ENCODE measurements at places on chromosomes 1 and 21.
A peak's percentile ranks its signal among the peaks of the same experiment; 100 is the strongest.

- DNase-seq: peak; percentile 86
Observed at GRCh38 chr21:44065428-44065827, 41.8 kb upstream of the PWP2 start.

- DNase-seq: no peak
Observed at GRCh38 chr1:82598337-82598736, 797.6 kb downstream of the ADGRL2 start.

- DNase-seq: no peak
Observed at GRCh38 chr1:204080163-204080903, 7.4 kb downstream of the SOX13 start.

GRCh38 chr21:27023186-27023585 is 56.3 kb upstream of the ADAMTS5 start:
- DNase-seq: no peak

DNA sequence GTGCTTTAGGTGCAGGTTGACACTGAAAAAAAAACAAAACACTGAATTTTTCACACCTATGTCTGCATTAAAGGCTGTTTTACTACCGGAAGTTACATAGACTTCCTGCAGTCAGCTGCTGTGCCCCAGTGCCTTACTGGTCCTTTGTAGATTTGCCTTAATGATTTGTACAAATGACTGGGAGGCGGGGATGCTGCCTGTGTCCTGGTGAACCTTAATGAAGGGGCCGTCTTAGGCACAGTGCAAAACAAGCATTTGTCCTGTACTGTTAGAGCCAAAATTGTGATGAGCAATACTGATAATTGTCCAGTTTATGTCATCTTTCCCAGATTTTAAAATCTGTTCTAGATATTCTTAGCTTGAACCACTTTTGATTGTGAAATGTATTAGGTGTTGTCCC is 90.9 kb upstream of the PGD start:
- peak; percentile 16 for DNase-seq

DNA sequence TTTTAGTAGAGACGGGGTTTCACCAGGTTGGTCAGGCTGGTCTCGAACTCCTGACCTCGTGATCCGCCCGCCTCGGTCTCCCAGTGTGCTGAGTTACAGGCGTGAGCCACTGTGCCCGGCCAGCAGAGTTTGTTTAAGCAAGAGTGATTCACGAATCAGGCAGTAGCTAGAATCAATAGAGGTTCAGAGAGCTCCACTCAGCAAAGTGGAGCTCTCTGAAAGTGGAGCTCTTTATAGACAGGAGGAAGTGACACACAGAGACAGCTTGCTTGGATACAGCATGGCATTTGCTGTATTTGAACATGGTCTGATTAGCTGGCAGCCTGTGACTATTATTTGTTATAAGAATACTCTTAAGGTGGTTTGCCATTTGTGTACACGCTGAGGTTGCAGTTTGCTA is 27.1 kb upstream of the CD34 start:
- no peak for DNase-seq

- DNase-seq: no peak
Observed at GRCh38 chr1:207407655-207408260, 46.4 kb upstream of the CR2 start.

DNA sequence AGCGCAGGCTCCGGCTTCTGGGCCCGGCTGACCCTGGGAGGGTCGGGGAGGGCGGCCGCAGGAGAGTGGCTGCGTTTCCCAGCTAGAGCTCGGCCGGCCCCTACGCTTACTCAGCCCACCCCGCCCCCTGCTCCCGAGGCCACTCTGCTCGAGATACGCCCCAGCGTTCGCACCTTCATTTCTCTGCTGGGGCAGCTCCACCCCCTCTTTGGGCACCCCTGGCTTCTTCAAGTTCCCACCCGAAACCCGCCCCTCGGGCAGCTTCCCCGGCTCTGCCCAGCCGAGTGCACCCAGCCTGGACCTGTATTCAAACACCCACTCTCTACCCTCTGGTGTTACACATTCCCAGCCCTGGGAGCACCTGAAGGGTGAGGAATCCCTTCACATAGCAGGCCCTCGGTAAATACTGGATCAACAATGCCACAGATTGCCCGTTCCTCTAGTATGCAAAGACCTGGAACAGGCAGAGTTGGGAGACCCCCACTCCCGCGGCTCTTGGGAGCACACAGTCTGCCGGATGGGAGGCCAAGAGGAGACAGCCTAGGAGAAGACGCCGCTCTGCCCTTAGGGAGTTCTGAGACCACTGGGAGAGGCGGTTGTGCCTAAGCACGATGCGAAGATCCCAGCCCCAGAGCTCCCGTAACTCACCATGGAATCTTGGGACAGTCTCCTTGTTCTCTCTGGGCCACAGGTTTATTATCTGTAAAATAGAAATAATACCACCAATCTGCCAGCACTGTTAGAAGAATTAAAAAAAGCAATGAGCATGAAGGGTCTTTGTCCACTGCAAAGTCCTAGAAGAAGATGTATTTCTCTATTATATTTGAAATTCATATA is 566 bp upstream of the PAQR7 start:
- no peak for DNase-seq

DNA sequence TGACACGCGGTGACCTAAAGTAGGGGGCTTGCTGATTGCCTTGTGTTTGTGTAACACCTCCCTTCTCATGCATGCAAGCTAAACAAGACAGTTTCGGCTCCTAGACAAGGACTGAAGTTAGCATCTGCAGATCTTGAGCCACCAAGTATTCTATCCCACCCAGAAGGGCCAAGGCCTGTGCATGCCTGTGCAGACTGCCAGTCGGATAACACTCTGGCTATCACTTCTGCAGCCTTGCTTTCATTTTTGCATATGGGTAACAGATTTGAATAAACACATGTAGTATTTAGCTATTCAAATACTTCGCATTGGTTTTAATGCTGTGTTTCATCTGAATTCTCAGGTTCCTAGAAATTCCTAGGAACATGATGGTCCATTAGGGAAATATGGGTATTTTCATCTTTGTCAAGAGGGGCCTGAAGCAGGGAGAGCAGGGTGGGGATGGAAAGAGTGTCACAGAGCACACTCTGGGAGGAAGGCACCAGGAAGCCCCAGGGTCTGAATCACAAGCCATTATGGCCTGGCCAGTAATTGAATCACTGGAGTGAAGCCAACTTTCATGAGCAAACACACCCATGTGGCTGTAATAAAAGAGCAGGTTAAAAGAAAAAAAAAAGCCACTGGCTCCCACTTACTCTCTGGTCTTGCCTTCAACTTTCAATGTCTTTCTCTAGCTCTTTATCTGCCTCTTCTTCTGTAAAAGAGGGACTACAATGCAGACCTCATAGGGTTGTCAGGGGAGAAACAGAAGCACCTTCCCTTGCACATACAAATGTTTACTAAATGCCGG is 28.3 kb downstream of the GADD45A start:
- no peak for DNase-seq

DNA sequence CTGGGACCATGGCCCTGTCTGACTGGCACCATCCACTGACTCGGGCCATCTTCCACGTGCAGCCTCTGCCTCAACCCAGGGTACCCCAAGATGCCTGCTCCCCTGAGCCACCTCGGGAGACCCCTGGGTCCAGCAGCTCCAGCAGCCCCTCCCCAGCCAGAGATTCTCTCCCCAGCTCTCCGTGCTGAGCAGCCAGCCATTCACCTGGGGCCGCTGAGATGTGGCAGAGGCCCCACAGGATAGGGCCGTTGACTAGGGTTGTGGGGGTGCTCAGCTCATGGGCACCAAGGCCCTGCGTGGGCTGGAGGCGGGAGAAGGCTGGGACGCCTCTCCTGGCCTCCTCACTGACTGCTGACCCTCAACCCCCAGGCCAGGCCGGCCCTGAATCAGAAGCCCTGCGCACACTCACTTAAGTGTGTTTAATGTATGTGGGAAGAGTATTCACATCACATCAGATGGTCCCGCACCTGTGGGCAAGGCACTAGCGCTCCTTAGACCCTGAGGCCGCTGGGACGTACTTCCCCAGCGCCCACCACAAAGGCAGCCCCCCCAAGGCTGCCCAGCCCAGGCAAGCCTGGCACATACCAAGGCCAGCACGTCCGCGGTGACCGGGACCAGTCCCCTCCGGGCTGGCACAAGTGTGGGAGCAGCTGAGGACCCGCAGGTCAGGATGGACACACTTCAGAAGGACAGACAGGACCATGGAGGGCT is 27.8 kb downstream of the SLC19A1 start:
- no peak for DNase-seq

DNA sequence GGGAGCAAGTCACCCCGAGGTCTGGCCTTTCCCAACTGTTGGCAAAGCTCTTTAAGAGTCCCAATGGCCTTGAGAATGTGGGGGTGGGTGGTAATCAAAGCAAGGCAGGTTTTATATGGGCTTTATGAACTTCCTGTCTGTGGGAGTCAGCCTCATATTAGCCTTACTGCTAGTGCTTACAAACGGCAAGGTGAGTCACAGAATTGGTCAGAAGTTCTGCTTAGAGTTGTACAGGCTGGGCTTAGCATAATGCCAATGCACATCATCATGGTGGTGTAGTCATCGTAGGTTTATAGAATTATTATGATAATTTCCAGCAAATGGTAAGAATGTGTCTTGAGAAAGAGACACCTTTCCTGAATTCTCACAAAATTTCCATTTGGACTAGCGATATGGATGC is 192.7 kb upstream of the KIAA0040 start:
- no peak for DNase-seq

- DNase-seq: no peak
Observed at GRCh38 chr1:243482141-243483022, 226.5 kb downstream of the SDCCAG8 start.

DNA sequence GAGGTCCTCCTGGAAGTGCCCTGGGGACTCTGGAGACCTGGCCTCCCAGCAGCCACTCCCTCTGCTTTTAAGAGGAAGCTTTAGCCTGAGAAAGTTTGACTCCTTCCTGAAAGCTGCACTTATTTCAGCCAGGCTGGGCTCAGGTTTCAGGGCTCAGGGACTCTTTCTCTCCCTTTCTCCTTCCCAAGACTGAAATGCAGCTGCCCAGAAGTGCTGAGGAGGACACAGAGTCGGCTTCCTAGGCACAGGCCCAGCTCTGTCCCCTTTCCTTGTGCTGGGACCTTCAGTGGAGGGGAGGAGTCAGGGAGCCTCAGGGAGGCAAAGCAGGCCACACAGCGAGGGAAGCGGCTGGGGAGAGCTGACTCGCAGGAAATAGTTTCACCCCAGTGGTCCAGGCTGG is 137.3 kb downstream of the NAV1 start:
- no peak for DNase-seq

GRCh38 chr1:37673920-37674319 is 18.4 kb upstream of the CDCA8 start:
- DNase-seq: peak; percentile 33

DNA sequence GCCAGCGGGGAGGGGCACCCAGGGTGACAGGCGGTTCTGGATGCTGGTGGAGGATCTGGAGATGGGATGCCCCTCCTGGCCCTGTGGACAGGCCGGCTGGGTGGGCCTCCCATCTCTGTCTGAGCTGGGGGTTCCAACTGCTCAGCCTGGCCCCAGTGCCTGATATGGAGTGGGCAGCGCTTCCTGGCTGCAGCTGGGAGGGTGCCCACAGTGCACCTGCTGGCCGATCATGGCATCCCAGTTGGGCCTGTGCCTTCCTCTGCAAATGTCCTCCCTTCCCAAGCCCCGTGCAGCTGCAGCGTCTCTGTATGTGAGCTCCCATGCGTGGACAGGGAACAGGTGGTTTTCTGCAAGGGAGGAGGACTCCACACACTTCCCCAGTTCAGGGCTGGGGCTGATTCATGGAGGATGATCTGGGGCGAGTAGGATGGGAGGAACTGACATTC is 2.1 kb downstream of the PFKL start:
- no peak for DNase-seq

GRCh38 chr1:221704306-221704705 is 37.6 kb downstream of the DUSP10 start:
- no peak for DNase-seq

DNA sequence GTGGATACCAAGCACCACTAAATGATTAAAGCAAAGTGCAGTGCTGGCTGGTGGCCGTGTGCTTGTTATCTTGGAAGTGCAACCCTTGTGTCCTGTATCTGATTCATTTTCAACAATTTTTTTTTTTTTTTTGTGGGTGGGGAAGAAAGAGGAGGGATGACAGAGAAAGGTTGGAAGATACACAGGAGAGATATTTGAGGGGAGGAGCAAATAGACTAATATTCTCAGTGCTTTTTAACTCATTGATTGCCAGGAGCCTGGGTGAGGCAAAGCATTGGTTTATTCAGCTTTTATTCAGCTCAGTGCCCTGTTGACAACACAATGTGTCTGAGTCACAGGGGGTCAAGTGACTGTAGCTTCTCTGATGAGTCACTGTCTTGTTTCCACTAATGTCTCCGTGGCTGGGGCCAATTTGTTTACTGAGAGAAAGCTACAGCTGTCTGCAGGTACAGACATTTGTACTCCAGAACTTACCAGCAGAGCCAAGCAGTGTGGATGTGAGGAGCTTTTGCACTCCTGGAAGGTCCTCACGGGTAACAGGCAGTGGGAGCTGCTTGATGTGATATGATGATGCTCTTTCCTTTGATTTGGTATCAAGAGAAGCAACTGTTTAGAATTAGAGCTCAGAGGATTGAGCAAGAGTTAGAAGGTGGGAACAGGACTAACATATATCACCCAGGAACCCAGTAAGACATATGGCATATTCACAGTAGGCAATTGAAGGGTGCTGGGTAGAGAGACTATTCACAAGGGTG is 23.6 kb upstream of the DNM3 start:
- DNase-seq: no peak

DNA sequence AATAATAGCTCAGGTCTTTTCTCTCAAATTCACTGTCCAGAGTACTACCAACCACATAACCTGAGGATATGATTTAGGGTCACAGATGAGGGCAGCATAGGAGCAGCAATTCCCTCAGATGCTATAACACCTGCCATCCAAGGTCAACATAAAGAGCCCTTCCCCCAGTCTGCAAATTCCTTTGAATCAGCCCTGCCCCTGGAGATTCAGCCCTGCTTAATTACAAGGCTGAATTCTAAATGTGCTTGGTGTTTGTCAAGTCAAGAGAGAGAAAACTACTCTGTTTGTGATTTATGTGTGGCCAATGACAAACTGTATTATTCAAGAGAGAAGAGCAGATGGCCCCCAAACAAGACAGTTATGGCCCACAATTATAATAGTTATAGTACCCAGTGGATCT is 195.7 kb upstream of the ADGRL2 start:
- DNase-seq: no peak

DNA sequence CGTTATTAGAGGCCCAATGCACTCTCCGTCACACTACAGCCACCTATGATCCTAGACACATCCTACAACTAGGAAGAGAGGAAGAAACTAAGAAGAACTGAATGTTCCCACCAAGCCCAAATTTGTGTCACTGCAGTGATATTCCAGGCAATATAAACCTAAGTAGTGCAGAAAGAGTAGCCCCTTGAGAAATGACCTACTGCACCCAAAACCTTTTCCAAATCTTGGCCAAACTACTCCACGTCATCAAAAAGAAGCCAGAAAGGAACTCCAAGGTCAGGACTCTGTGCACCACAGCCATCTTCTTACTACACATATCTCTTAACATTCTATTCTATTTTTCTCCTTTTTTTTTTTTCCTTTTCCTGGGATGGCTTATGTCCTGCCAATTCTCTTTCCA is 60.2 kb downstream of the ADAMTS1 start:
- no peak for DNase-seq
